SK-N-SH (cell line): ENCODE measurements at places on chromosomes 5 and 9. TPM values are rescaled to one million over a fixed set of nuclear protein-coding genes. Genes with fewer than 3 reads are reported as not detected.

The ASPN gene
- polyA plus RNA-seq: 0.76 and 1.7 TPM in 2 replicates

The ENHO gene
- 1.2 and 1.5 TPM in 2 replicates for polyA plus RNA-seq

The KIF24 gene
- polyA plus RNA-seq: 1.2 and 1.4 TPM in 2 replicates

The PLGRKT gene
- 11.4 and 13.1 TPM in 2 replicates for polyA plus RNA-seq

- DNase-seq: no peak
Observed at GRCh38 chr5:145585-146323, 45.5 kb upstream of the LRRC14B start.

DNA sequence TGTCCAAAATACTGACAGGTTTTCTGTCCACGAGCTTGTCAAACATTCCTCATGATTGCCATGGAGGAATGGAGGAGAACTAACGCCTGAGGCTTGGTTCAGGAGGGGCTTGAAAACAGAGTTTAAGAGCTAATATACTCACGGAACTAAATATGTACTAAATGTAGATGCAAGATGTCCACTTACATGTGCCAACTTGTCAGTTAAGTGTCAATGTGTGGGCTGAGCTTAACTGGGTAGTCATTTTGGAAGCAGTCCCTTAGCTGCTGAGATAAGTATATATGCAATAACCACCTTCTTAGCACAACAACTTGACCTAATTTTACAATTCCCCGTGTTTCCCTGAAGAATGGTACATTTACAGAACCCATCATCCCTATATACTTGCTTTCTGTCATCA is 176.0 kb downstream of the PTPRD start:
- no peak for DNase-seq

GRCh38 chr9:137323531-137324331 is 21.7 kb upstream of the NRARP start:
- no peak for DNase-seq

GRCh38 chr5:139671096-139671841 is 23.1 kb downstream of the CXXC5 start:
- no peak for DNase-seq

- peak; percentile 48 for DNase-seq
Observed at GRCh38 chr9:15086778-15087324, 176.6 kb upstream of the FREM1 start.

GRCh38 chr5:113100981-113101380 is 124.4 kb downstream of the DCP2 start:
- DNase-seq: no peak

DNA sequence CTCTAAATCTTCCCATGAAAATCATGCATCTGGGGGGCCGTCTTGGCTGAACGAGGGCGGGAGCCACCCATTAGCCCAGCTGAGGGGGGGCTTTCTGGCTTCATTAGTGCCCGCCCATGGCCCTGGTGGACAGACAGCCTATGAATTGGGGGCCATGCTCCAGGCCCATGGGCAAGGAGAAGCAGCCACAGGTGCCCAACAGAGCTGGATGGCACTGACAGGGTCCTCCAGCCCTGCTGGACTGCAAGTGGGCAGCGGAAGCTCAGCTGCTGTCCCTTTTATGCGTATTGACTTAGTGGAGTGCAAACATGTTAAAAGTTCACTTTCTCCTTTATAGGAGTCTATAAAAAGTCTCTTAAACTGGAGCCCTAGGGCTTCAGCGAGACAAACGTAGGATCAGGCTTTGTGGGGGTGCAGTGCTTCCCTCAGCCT is 75.3 kb downstream of the MACROH2A1 start:
- DNase-seq: no peak

The IL13 gene
- 0.05 and 0.08 TPM in 2 replicates for polyA plus RNA-seq

The CNTFR gene
- 1.8 and 3.7 TPM in 2 replicates for polyA plus RNA-seq

GRCh38 chr9:116978155-116978554 is 291.1 kb downstream of the TRIM32 start:
- no peak for DNase-seq

The OLFML2A gene
- 4.8 and 7.7 TPM in 2 replicates for polyA plus RNA-seq

The ZNF367 gene
- 1.5 TPM in 2 replicates for polyA plus RNA-seq

DNA sequence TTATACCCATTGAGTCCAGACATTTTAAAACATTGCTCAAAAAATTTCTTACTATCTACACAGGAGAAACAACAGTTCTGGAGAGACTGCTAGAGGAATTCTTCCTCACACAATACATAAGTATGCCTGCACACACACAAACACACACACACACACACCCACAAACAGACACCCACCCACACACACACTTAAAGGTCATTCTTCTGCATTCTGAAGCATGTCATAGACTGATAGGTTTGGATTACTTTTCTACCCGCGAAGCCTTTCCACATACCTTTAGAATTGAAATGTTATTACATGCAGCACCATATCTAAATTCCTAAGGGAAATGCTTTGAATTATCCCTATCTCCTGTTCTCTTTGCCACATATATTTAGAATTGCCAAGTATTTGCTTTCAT is 80.2 kb downstream of the FAM174A start:
- DNase-seq: no peak

GRCh38 chr5:149166591-149167100 is 25.4 kb downstream of the ABLIM3 start:
- DNase-seq: no peak

GRCh38 chr5:33297760-33298216 is 143.0 kb upstream of the TARS1 start:
- DNase-seq: no peak

The NR6A1 gene
- polyA plus RNA-seq: 1.2 and 1.4 TPM in 2 replicates

GRCh38 chr5:149759986-149760853 is 30.1 kb downstream of the PPARGC1B start:
- no peak for DNase-seq

- no peak for DNase-seq
Observed at GRCh38 chr9:115777610-115778009, 376.0 kb upstream of the PAPPA start.

- DNase-seq: no peak
Observed at GRCh38 chr5:52469835-52470234, 317.9 kb upstream of the ITGA1 start.

DNA sequence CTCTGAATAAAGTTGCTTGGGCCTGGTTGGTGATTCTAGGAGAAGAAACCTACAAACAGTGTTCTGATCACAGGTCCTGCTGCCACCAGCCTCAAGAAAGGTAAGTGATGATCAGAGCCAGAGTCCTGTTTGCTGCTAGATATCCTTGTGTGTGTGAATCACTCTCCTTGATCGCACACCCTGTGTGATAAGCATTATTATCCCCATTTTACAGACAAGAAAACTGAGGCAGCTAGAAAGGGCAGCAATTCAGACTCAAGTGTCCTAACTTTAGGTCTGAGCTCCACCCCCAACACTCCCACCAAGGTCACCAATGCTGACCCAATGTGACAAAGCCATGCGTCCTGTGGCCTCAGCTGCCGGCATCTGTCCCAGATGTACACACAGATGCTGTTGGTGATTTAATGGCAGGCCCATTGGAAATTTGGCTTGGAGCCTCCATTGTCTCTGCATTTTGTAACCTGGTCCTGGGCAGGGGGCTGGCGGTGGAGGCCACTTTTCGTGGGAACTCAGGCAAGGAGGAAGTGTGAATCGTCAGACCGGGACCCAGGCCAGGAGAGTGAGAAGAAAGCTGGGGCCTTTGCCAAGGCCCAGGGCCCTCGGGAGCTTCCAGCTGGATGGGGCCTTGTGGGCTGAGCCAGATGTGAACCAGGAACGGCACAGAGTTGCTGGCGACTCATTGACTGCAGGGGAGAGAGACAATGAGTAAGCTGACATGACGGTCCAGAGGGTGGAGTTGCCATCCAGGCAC is 29.8 kb upstream of the GGTA1 start:
- peak; percentile 83 for DNase-seq

DNA sequence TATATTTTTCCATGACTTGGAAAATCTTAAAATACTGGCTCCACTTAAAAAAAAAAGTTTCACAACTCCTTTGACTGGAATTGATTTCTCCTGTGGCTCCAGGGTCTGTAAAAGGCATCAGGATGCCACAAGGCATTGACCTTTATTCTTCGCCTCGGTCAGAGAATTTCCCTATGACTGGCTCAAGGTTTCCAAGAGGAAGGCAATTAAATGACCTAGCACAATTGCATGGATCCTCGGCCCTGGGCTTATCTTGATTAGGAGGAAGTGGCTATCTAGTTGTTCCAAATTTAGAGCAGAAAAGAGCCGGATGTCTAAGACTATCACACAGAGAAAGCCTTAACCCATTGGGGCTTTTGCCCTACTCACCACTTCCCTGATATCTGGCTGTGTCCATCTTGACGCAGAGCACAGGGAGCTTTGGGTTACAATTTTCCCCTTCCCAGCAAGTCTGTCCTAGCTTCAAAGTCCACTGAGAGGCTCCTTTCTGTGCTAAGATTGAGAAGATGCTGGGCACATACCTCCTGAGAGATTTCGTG is 56.9 kb upstream of the COL15A1 start:
- DNase-seq: no peak

DNA sequence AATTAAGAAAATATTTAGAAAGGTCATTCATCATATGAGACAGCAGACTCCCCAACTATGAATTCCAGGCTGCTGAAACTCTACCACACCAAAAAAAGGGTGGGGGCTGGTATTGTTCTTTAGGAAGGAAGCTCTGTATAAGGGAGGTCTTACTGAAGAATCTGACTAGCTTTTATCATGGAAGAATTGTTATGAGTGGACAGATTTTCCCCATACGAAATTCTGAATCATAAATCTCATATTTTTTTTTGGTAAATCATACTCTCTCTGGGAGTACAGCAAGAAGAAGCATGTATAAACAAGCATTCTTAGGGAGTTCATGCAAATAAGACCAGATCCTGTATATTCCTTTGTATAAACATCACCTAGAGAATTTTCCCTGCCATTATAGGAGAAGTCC is 220.0 kb downstream of the SLC12A2 start:
- DNase-seq: no peak

The FOCAD gene
- 15.8 and 18.5 TPM in 2 replicates for polyA plus RNA-seq

- DNase-seq: no peak
Observed at GRCh38 chr9:76687861-76688391, 76.3 kb upstream of the PCA3 start.

The STOML2 gene
- 229 and 232 TPM in 2 replicates for polyA plus RNA-seq
